Activated CD4-positive, CD25-positive, alpha-beta regulatory T cell treated with anti-CD3 and anti-CD28 coated beads, Interleukin-2, amount 50 U/mL, for 72 hours (primary cell): ENCODE measurements at places on chromosomes 13 and 19.
A peak's percentile ranks its signal among the peaks of the same experiment; 100 is the strongest.

- DNase-seq: no peak
Observed at GRCh38 chr19:33871605-33872004, 74.9 kb downstream of the KCTD15 start.

GRCh38 chr19:36915992-36916830 is at the start of the genes ZNF568 and ZNF829:
ZNF568 (plus strand) TSS chr19:36916332; CDS start chr19:36922771, 6,439 bp downstream.
ZNF829 (minus strand) TSS chr19:36916291; CDS start chr19:36915167, 1,124 bp downstream.
- DNase-seq: peak; percentile 88

DNA sequence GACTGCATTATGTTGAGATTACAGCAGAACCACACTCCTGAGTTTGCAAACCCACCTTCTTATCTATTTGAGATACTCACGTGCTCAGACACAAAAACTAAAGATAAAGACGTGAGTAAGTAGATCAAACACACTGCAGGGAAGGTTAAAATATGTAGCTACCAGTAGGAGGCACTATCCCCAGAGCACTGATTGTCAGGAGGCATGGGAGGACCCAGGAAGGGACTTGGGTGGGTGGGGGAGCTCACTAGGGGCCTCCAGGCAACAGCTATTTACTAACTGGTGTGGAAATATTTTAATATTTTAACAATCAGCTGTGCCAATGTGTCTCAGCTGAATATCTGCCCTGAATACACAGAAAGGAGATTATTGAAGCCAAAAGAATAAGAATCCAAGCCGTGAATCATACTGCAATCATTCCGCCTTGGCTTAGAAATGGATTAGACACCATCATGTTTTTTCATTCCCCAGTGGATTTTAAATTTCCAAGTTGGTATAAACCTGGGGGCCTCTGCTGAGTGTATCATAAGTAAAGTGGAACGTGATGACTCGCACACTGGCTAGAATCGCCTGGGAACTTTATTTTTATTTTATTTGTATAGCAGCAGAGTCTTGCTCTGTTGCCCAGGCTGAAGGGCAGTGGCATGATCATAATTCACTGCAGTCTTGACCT is 73.2 kb upstream of the CACNA1A start:
- no peak for DNase-seq

- no peak for DNase-seq
Observed at GRCh38 chr19:50514346-50515167, 844 bp upstream of the ASPDH start.

GRCh38 chr13:44231786-44232516 is 141.7 kb upstream of the SERP2 start:
- no peak for DNase-seq
